ENCODE measurements at places on chromosomes 5 and 9.
A peak's percentile ranks its signal among the peaks of the same experiment; 100 is the strongest.

DNA sequence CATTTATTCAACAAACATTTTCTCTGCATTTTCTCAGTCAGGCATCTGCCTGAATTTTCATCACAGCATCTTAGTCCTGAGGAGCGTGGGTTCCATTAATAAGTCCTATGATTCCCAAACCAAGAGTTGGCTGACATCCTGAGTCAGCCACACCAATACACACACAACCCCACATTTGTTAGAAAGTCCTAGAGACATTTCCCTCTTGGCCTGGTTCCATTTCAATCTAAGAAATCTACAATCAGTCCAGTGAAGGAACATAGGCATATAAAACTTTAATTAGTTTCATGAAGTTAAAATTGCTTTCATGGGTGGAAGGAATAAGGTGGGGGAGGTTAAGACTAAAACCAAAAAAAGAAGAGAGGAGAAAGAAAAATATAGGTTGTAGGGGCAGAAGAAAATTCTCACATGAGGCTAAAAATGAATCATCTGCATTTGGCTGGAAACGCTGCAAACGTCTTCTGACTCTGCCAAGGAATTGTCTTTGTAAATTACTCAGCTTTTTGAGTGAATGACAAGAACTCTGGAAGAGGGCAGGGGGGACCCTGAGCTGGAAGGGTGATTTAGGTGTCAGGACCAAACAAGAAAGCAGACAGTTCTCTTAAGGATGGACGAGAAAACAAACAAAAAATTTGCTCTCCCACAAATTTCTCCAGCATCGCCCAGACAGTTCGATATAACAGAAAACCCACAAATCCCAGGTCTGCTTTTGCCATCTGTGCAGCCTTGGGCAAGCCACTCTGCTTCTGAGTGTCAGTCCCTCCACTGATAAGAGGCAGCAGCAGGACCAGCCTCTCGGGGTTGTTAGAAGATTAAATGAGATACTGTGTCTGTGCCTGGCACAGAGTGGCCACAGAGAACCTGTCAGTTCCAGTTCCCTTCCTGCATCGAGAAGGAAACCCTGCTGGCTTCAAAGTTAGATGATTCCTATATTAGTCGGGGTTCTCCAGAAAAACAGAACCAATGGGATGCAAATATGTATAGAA is 289.7 kb downstream of the CDK5RAP2 start:
- DNase-seq = no peak

DNA sequence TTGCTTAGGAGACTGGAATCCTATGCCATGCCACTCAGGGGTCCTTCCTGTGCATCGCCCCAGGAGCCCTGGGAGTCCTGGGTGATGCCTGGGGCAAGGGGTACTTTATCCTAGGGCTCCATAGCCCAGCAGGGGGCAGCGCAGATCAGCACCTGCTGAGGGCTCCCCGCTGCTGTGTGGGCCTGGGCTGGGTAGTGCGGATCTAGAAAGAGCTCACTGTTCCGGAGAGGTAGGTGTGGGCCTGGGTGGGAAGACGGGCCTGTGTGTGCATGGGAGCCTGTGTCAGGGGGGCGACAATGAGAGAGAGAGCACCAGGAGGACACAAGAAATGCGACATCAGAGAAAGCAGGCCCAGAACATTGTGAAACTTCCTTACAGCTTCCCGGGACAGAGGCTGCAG is 11.4 kb upstream of the DAB2IP start:
- no peak for DNase-seq

GRCh38 chr5:13212886-13213285 is 731.6 kb downstream of the DNAH5 start:
- no peak for DNase-seq

DNA sequence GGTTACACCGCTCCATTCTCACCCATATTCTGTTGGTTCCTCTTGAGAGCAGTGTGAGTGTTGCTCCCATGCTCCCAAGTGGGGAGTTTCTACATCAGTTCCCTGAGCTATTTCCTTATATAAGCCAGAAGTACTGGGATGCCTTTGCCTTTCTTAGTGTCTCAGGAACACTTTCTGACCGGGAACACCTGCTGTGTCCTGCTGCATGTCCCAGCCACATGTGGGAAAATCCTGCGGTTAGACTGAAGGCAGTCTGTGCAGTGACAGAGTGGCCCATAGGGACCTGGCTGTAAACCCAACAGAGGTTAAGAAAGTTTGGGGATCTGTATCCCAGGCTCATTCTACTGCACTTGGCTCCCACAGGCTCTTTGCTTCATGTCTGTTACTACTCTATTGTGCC is 126.0 kb downstream of the EGFLAM start:
- DNase-seq = no peak

DNA sequence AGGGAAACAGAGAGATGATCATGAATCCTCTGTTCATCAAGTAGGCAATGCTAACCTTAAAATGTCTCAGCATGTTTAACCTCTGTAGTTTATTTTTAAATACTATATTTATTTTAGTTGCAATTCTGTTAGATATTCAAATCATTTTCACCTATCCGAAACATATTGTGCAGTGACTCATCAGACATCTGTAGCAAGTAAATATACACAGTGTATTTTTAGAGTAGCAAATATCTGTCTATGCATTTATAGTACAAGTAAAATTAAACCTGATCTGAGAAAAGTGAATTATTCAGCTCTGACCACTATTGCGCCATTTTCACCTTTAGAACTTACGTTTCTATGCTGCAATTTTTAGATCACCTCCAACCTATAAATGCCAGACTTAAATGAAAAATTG is 24.3 kb upstream of the TUSC1 start:
- DNase-seq = no peak

- no peak for DNase-seq
Measured at GRCh38 chr9:7963026-7963425, 163.4 kb upstream of the DMAC1 start.

DNA sequence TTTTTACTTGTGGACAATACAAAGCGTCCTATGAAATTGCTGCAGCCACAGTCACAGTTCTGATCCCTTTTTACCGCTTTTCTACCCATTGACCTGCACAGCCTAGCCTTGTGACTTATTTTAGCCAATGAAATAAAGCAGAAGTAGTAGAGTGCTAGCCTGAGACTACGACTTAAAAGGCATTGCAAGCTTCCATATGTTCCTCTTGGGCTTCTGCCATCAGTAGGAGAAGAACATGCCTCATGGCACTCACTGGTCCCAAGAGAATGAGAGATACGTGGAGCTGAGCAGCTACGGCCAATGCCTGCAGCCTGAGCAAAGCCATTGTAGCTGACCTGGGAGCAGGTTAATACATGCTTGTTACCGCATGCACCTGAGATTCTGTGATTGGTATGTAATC is 416.6 kb upstream of the CLINT1 start:
- DNase-seq = no peak

- peak; percentile 12 for DNase-seq
Measured at GRCh38 chr5:56815658-56816545, 553 bp downstream of the MAP3K1 start.

DNA sequence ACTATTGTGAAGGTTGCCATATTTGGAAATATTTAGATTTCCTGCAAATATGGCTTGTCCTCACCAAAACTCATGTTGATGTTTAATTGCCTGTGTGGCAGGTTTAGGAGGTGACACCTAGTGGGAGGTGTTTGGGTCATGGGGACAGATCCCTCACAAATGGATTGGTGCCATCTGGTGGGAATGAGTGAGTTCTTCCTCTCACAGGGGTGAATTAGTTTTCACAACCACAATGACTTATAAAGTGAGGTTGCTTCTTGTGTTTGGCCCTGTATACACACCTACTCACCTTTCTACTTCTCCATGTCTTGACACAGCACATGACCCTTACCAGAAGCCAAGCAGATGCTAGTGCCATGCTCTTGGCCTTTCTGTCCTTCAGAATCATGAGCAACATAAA is 41.1 kb downstream of the ISOC1 start:
- DNase-seq = no peak

DNA sequence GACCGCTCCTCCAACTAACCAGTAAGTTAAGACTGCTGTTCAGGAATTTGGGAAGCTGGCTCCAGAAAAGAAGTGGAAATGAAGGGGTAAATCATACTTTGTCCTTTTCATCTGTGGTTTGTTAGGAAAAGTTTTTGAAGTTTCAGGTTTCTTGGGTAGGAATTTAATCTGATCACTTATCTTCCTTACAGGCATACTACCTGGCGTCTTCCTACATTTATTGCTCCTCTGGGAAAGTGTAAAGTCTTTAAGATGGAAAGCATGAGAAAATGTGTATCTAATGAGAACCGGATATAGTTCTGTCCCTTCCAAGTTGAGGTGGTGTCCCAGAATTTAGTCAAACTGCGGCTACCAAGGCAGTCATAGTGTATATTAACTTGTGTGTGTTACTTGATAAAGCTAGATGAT is 1.3 kb downstream of the RASA1 start:
- no peak for DNase-seq

GRCh38 chr5:19930451-19930850 is 57.5 kb downstream of the CDH18 start:
- no peak for DNase-seq

- no peak for DNase-seq
Measured at GRCh38 chr9:128757602-128758001, 14.1 kb downstream of the ZER1 start.

- no peak for DNase-seq
Measured at GRCh38 chr5:58080573-58080972, 379.3 kb downstream of the PLK2 start.

- no peak for DNase-seq
Measured at GRCh38 chr9:122498883-122499288, 11.7 kb upstream of the OR1J2 start.

GRCh38 chr5:53201746-53202145 is 92.2 kb upstream of the MOCS2 start:
- DNase-seq = no peak

- DNase-seq = no peak
Measured at GRCh38 chr5:139642213-139642612, 5.9 kb upstream of the CXXC5 start.

- DNase-seq = no peak
Measured at GRCh38 chr5:32083981-32084430, 90.1 kb downstream of the GOLPH3 start.

DNA sequence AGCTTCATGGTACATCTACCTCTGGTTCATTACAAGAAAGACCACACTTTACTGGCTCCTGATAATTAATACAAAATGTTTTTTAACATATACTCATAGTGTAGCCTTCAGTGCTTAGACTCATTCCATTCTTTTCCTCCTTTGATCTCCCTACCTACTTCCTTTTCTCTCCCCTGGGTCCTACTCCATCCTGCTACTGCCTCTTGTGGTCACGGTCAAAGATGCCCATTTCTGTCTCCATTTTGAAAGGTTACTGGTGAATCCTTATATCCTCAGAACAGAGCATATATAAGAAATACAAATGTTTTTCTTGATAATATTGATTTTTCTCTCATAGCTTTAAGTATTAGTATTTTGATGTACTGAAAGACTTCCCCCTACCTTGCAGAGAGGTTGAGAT is 375.9 kb downstream of the ARRDC3 start:
- no peak for DNase-seq

- no peak for DNase-seq
Measured at GRCh38 chr5:167626341-167627123, 664.9 kb upstream of the WWC1 start.

GRCh38 chr9:73024601-73025034 is 71.8 kb upstream of the ALDH1A1 start:
- DNase-seq = no peak

DNA sequence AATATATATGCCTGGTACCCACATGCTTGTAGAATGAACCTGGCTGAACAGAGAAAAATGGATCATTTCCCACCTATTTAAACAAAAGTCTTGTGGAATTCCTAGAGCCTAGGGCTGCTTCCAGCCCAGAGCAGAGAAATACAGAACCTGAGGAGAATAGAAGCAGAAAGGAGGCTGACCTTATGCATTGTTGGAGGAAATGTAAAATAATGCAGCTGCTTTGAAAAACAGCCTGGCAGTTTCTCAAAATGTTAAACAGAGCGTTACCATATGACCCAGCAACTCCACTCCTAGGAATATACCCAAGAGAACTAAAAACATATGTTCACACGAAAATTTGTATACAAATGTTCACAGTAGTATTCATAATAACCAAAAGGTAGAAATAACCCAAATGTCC is 15.1 kb downstream of the MAPKAP1 start:
- no peak for DNase-seq

GRCh38 chr9:86637515-86637914 is 283.3 kb upstream of the TUT7 start:
- DNase-seq = no peak

DNA sequence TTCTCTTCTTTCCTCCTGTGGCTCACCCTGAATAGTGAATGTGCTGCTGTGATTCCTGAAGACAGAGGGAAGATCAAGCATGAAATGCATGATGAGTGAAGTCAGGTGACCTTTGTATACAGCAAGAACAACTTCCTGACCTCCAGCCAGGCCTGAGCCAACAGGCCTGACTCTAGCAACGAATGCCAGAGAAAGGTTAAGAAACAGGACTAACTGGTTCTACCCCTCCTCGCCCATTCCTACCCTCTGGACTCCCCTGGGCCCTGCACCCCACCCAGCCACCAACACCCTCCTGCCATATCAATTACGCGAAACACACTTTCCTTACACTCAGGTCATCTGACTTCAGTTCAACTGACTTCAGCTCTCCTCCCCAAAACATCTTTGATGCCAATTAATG is 4.9 kb downstream of the SUSD1 start:
- no peak for DNase-seq

- no peak for DNase-seq
Measured at GRCh38 chr5:88782571-88782970, 100.4 kb downstream of the MEF2C start.

DNA sequence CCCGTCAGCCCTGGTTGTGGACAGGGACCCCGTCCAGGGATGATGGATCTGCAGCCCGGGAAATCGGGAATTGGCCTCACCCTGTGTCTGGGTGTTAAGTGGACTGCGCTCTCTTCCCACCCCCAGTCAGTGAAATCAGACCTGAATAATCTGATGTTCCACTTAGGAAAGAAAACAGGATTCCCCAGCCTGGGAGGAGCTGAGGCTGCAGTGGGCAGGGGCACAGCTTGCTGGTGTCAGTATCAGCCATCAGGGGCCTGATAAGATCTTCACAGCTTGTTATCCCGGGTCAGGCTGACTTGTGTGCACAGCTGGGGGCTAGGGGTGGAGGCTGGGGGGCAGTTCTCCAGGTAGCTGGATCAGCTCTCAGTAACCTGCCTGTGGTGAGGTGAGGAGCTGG is 29.1 kb downstream of the LMX1B start:
- no peak for DNase-seq

DNA sequence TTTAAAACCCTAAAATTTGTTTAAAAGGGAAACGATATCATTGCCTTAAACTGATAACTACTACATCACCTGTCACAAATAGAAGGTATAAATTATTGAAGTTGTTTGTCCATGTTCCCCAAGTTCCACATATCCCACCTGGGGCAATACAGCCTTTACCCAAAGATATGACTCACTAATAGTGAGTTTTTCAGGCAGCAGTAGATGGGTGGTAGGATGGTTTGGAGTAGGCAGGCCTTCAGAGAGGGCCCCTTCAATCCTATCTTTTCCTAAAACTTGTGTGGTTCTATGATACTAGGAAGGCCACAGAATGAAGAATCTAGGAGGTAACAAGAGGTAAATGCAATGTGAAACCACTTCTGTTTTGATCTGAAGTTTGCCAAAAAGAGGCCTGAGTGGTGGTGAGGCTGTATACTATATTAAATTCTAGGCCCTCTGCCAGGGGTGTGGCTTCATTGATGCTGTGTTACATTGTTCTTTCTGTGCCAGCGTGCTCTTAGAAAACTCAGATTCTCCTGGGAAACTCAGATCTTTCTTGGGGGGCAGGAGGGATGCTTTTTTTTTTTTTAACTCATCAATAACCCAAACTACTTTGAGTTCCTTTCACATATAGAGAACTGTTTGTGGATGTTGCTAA is 7.2 kb downstream of the CYSTM1 start:
- no peak for DNase-seq
